ENCODE measurements at places on chromosomes 2 and 18.
A peak's percentile ranks its signal among the peaks of the same experiment; 100 is the strongest.

DNA sequence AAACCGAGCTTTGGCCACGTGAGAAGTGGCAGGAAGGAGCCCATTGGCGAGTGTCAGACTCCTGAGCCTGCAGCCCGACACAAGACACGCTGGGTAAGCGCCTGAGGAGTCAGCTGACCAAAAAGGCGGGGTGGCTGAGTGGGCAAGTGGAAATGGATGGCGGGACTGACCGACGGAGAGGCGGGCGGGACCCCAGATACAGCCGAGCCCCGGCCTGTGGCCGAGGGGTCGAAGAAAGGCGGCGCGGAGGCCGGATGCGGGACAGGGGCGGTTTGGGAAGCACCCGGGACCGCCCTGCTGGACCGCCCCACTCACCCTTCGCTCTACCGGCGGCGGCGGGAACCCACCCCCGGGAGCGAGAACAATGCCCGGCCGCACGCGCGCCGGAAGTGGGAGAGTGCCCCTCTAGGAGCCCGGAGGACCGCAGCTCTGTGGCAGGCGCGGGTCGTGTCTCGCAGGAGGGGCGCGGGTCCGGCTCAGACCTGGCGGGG lies 22.8 kb downstream of the ZSCAN30 start:
- H3K27me3 ChIP-seq, result no peaks in the 10 kb centered on the region
- peaks cover 3% of the 10 kb centered on the region for H3K36me3 ChIP-seq
- DNase-seq, result peak; percentile 88
- peak overlapping the region; percentile 79 for H3K27ac ChIP-seq
- H3K4me1 ChIP-seq, result peaks cover 4% of the 10 kb centered on the region

DNA sequence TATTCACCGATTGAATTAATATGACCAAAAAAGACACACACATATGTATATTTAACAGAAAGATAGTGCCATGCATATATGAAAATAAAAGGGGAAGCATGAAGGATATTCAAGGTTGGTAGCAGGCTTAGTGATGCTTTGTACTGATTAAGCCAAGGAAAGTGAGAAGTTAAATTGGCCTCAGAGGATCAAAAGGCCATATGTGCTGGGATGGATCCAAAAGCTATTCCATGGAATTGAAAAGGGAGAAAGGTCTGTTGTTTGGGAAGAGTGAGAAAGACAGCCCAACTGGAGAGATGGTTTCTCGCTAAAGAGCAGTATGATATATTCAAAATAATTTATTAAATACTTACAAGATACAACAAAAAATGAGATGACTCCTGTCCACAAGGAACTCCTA lies 65.9 kb downstream of the INSIG2 start:
- DNase-seq, result no peak
- no peaks in the 10 kb centered on the region for H3K4me1 ChIP-seq
- H3K4me3 ChIP-seq, result no peak overlapping the region
- no peak overlapping the region for H3K27ac ChIP-seq

- H3K36me3 ChIP-seq, result no peaks in the 10 kb centered on the region
- no peak overlapping the region for H3K27ac ChIP-seq
- DNase-seq, result no peak
- no peaks in the 10 kb centered on the region for H3K27me3 ChIP-seq
These were observed 16.0 kb downstream of the DNAH6 start for GRCh38 chr2:84532291-84532690.

GRCh38 chr18:47754311-47755101 lies 176.0 kb downstream of the SMAD2 start:
- H3K27me3 ChIP-seq, result no peaks in the 10 kb centered on the region
- no peaks in the 10 kb centered on the region for H3K36me3 ChIP-seq
- H3K4me1 ChIP-seq, result no peaks in the 10 kb centered on the region
- no peak overlapping the region for H3K27ac ChIP-seq
- DNase-seq, result no peak

GRCh38 chr2:73985308-73986084 lies 786 bp downstream of the TET3 start:
- H3K36me3 ChIP-seq, result no peaks in the 10 kb centered on the region
- no peak overlapping the region for H3K27ac ChIP-seq
- peak overlapping the region; percentile 46 for H3K4me3 ChIP-seq
- H3K4me1 ChIP-seq, result peaks cover 6% of the 10 kb centered on the region

DNA sequence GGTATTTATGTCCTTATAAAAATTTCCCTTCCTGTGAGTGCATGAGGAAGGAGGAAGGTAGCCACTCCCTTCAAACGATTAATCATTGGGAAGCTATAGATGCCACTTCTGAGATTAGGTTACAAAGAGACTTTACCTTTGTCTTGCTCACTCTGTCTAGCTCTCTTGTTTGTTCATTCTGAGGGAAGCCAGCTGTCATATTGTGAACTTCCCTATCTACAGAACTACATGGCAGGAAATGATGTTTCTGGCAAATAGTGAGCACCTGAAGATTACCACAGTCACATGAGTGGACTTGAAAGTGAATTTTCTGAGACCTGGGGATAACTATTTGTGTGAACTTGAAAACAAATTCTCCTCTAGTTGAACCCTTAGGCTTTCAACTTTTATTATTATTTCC lies 776.8 kb downstream of the CCDC85A start:
- DNase-seq, result no peak
- no peak overlapping the region for H3K4me3 ChIP-seq
- H3K36me3 ChIP-seq, result no peaks in the 10 kb centered on the region
- H3K27me3 ChIP-seq, result no peaks in the 10 kb centered on the region
- no peak overlapping the region for H3K27ac ChIP-seq
- no peaks in the 10 kb centered on the region for H3K4me1 ChIP-seq

- no peak overlapping the region for H3K4me3 ChIP-seq
- peaks cover 34% of the 10 kb centered on the region for H3K4me1 ChIP-seq
- H3K27ac ChIP-seq, result peak overlapping the region; percentile 94
- no peaks in the 10 kb centered on the region for H3K36me3 ChIP-seq
- no peaks in the 10 kb centered on the region for H3K27me3 ChIP-seq
These were observed 50.4 kb downstream of the TNS1 start for GRCh38 chr2:217952409-217952808.

All from ascending aorta (tissue), 2 donors.